ENCODE measurements at places on chromosomes 13 and 19. TPM values are rescaled to one million over a fixed set of nuclear protein-coding genes. Genes with fewer than 3 reads are reported as not detected.

GRCh38 chr13:27696731-27697130 is 75.0 kb downstream of the POLR1D start:
- no peak for DNase-seq

- DNase-seq, result no peak
Observed at GRCh38 chr19:27738569-27739193, 1474.3 kb downstream of the UQCRFS1 start.

- DNase-seq, result no peak
Observed at GRCh38 chr19:48196321-48196763, 25.9 kb downstream of the ZSWIM9 start.

GRCh38 chr19:16117594-16118033 is 5.9 kb downstream of the RAB8A start:
- no peak for DNase-seq

- no peak for DNase-seq
Observed at GRCh38 chr19:42313840-42314755, 989 bp downstream of the TMEM145 start.

Gene MBD3L2
- total RNA-seq, result not detected

Gene ZNF610
- total RNA-seq, result 1.3 TPM
